ENCODE measurements at places on chromosomes 7 and 10.
A peak's percentile ranks its signal among the peaks of the same experiment; 100 is the strongest.

- no peak overlapping the region for H3K27ac ChIP-seq
- H3K36me3 ChIP-seq = no peaks in the 10 kb centered on the region
- DNase-seq = no peak
- peaks cover 21% of the 10 kb centered on the region for H3K27me3 ChIP-seq
- H3K4me3 ChIP-seq = no peak overlapping the region
Observed at GRCh38 chr10:80567292-80567691, 29.6 kb downstream of the SH2D4B start.

- no peak overlapping the region for H3K27ac ChIP-seq
- H3K27me3 ChIP-seq = no peaks in the 10 kb centered on the region
- peaks cover 5% of the 10 kb centered on the region for H3K36me3 ChIP-seq
- H3K4me1 ChIP-seq = peaks cover 37% of the 10 kb centered on the region
- H3K4me3 ChIP-seq = no peak overlapping the region
Observed at GRCh38 chr7:11127114-11127785, 153.6 kb downstream of the PHF14 start.

- DNase-seq = peak; percentile 94
- peak overlapping the region; percentile 86 for H3K27ac ChIP-seq
- H3K4me3 ChIP-seq = peak overlapping the region; percentile 80
- H3K27me3 ChIP-seq = no peaks in the 10 kb centered on the region
- peaks cover 2% of the 10 kb centered on the region for H3K36me3 ChIP-seq
- H3K4me1 ChIP-seq = peaks cover 61% of the 10 kb centered on the region
Observed at GRCh38 chr7:151113344-151114150, 27.3 kb downstream of the AGAP3 start.

- peaks cover 16% of the 10 kb centered on the region for H3K36me3 ChIP-seq
- H3K27me3 ChIP-seq = peaks cover 3% of the 10 kb centered on the region
- H3K27ac ChIP-seq = peak overlapping the region; percentile 96
Observed at GRCh38 chr10:79434821-79435251, 10.6 kb downstream of the ZCCHC24 start.

- H3K4me3 ChIP-seq = no peak overlapping the region
- H3K27me3 ChIP-seq = peaks cover 3% of the 10 kb centered on the region
- H3K27ac ChIP-seq = no peak overlapping the region
- no peak for DNase-seq
Observed at GRCh38 chr7:149216402-149216801, 21.1 kb downstream of the ZNF282 start.

- H3K27me3 ChIP-seq = no peaks in the 10 kb centered on the region
- peaks cover 31% of the 10 kb centered on the region for H3K4me1 ChIP-seq
- H3K27ac ChIP-seq = no peak overlapping the region
- no peaks in the 10 kb centered on the region for H3K36me3 ChIP-seq
- H3K4me3 ChIP-seq = no peak overlapping the region
- no peak for DNase-seq
Observed at GRCh38 chr7:47688311-47689100, 106.6 kb upstream of the TNS3 start.

- no peaks in the 10 kb centered on the region for H3K27me3 ChIP-seq
- peaks cover 5% of the 10 kb centered on the region for H3K36me3 ChIP-seq
- DNase-seq = no peak
- H3K4me3 ChIP-seq = peak overlapping the region; percentile 73
- H3K4me1 ChIP-seq = peaks cover 55% of the 10 kb centered on the region
Observed at GRCh38 chr10:62234077-62234605, 34.5 kb downstream of the RTKN2 start.

- DNase-seq = no peak
- H3K4me3 ChIP-seq = peak overlapping the region; percentile 89
- peaks cover 1% of the 10 kb centered on the region for H3K27me3 ChIP-seq
- peak overlapping the region; percentile 67 for H3K27ac ChIP-seq
Observed at GRCh38 chr10:23343591-23344240, 881 bp downstream of the C10orf67 start.

DNA sequence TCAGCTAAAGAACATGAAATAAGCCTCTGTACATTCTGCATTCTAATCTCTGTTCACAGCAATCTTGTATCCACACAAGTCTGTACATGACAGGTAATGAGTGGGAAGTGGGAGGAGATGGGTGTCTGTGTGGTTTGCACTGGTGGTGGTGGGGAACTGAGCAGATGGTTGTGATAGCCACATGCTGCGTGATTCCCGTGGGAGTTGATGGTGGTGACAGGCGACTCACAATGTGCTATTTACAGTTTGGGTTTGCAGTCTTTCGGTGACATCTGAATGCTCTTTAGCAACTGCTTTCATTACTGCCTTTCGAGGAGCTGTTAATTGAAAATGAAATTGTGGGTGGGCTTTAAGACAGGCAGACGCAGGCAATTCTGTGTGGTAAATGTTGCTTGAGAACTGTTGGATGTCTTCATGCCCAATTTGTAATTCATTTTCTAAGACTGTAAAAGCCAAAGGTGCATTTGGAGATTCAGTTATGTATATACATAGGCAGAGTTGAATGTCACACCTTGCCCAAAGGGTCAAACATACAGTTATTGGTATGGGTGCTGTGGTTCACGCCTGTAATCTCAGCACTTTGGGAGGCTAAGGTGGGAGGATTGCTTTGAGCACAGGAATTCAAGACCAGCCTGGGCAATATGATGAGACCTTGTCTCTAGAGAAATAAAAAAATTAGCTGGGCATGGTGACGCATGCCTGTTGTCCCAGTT is 308.2 kb downstream of the AUTS2 start:
- no peak for DNase-seq
- H3K36me3 ChIP-seq = no peaks in the 10 kb centered on the region

GRCh38 chr10:102762401-102763015 is 18.8 kb downstream of the WBP1L start:
- peaks cover 19% of the 10 kb centered on the region for H3K36me3 ChIP-seq
- no peak overlapping the region for H3K4me3 ChIP-seq
- DNase-seq = no peak

DNA sequence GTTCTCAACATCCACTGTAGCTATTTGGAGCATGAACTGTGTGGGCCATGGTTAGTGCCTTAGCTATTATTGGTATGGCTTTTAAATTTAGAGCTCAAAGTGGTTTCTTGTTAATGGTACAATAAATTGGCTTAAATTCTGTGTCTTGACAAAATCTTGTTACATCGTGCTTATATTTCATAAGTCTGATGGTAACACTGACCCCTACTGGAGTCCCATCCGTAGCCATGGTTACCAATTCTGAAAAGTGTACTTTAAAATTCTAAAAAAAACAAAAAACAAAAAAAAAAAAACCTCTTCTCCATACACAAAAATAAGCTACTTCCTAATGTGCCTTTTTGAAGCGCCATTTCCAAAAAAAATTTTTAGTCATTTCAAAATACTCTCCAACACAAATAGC is 6.4 kb upstream of the RPP30 start:
- H3K4me1 ChIP-seq = peaks cover 2% of the 10 kb centered on the region
- DNase-seq = peak; percentile 39
- H3K27me3 ChIP-seq = peaks cover 12% of the 10 kb centered on the region
- no peak overlapping the region for H3K27ac ChIP-seq
- peaks cover 5% of the 10 kb centered on the region for H3K36me3 ChIP-seq
- no peak overlapping the region for H3K4me3 ChIP-seq

GRCh38 chr10:89351780-89352597 is 24.2 kb downstream of the IFIT3 start:
- peak; percentile 99 for DNase-seq
- peak overlapping the region; percentile 85 for H3K4me3 ChIP-seq
- peak overlapping the region; percentile 99 for H3K27ac ChIP-seq
- peaks cover 9% of the 10 kb centered on the region for H3K36me3 ChIP-seq
- no peaks in the 10 kb centered on the region for H3K27me3 ChIP-seq
- H3K4me1 ChIP-seq = peaks cover 81% of the 10 kb centered on the region

GRCh38 chr10:22750131-22750530 is 35.8 kb upstream of the PIP4K2A start:
- H3K27me3 ChIP-seq = peaks cover 6% of the 10 kb centered on the region
- no peaks in the 10 kb centered on the region for H3K4me1 ChIP-seq
- H3K27ac ChIP-seq = no peak overlapping the region
- no peak overlapping the region for H3K4me3 ChIP-seq

- no peaks in the 10 kb centered on the region for H3K27me3 ChIP-seq
- no peak for DNase-seq
- H3K36me3 ChIP-seq = no peaks in the 10 kb centered on the region
- no peaks in the 10 kb centered on the region for H3K4me1 ChIP-seq
- H3K27ac ChIP-seq = no peak overlapping the region
Observed at GRCh38 chr7:109868215-109868860, 1222.6 kb upstream of the LRRN3 start.

DNA sequence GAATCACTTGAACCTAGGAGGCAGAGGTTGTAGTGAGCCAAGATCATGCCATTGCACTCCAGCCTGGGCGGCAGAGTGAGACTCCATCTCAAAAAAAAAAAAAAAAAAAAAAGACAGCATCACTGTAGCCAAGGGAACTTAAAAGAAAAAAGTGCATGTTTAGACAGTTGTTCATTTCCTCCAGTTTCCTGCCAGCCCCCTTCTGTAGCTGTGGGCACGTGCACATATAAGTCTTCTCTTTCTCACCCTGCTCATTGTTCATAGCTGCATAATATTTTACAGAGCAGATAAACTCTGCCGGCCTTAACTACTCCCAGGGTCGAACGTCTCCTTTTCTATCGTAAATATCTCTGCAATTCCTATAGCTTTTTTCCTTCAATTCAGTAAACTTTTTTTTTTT is 132.6 kb downstream of the LHPP start:
- peaks cover 21% of the 10 kb centered on the region for H3K27me3 ChIP-seq
- no peak overlapping the region for H3K4me3 ChIP-seq
- no peaks in the 10 kb centered on the region for H3K4me1 ChIP-seq
- peaks cover 11% of the 10 kb centered on the region for H3K36me3 ChIP-seq
- no peak overlapping the region for H3K27ac ChIP-seq

DNA sequence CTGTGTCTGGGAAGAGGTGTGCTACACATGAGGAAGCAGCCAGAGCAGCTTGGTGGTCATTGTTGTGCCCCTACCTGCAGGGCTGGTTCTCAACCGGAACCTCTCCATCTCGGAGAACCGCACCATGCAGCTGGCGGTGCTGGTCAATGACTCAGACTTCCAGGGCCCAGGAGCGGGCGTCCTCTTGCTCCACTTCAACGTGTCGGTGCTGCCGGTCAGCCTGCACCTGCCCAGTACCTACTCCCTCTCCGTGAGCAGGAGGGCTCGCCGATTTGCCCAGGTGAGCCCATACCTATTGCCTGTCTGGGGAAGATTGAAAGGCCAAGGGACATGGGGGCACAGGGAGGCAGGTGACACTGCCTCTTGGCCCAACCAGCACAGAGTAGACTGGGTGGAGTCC is 29.3 kb upstream of the CSGALNACT2 start:
- H3K27me3 ChIP-seq = peaks cover 6% of the 10 kb centered on the region
- no peak overlapping the region for H3K27ac ChIP-seq
- H3K36me3 ChIP-seq = no peaks in the 10 kb centered on the region
- no peak for DNase-seq

DNA sequence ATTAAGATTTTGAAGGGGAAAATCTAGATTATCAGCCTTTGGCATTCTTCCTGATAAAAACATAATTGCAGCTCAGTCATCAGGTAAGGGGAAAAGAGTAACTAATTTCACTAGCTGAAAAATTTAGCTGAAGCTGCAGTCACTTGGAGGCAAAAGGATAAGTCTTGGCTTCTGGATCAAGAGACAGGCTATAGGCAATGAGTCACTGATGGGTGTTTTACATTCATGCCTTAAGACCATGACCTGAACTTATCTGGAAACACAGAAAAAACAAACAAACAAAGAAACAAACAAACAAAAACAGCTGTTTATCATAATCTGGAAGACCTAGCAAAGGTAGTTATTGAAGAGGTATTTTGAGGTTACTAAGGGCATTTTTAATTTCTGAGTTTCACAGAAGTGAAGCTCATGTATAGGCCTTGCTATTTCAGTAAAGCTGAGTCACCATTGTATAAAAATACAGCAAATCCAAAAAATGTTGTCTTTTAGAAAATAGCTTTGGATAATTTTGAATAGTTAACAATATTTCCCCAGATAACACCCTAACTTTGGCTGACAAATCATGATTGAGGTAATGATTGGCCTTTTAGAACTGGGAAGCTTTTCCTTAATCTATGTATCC is 40.3 kb downstream of the ZNF22 start:
- no peak overlapping the region for H3K4me3 ChIP-seq
- no peaks in the 10 kb centered on the region for H3K36me3 ChIP-seq
- no peak for DNase-seq
- H3K27me3 ChIP-seq = no peaks in the 10 kb centered on the region
- H3K27ac ChIP-seq = no peak overlapping the region

- no peak overlapping the region for H3K27ac ChIP-seq
- no peak for DNase-seq
- H3K36me3 ChIP-seq = peaks cover 3% of the 10 kb centered on the region
Observed at GRCh38 chr10:129518793-129519192, 51.8 kb downstream of the MGMT start.

DNA sequence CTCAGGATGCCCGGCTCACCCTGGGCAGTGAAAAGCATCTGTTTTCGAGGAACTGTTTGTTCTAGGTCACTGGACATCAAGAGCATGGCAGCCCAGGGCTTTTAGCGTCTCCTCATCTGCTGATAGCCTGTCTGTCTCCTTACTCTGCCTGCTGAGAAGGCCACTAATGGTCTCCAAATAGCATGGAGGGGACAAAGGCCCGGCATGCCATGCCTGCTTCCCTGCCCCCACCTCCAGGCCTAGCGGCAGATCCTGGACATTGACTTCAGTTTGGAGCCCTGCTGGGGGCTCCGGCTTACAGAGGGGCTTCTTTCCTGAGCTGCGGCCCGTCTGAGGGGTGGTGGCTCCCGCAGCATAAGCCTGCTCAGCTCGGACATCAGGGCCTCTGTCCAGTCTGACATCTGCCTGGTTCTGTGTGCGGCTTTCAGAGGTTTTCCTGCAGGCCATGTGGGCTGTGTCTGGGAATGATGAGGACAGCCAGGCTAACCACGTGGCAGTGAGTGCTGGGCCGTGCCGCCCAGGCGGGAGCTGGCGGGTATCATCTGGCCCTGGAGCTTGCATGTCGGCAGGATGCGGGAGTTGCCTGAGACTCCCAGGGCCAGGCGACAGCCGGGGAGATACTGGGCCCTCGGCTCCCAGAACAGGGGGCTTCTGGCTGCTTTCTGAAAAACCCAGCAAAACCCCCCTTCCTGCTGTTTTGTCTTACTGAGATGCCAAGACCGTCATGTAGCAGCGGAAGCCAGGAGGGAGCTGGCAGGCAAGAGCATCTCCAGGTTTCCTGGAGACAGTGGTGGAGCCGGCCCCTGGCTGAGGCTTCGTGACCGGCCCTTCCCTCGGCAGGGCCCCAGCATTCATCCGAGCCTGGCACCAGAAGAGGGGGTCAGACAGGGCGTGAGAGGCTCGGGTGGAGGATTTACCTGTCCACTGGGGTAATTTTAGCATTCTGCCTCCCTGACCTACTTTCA is 9.2 kb downstream of the PFKFB3 start:
- H3K27ac ChIP-seq = peak overlapping the region; percentile 62
- no peak for DNase-seq
- H3K4me3 ChIP-seq = no peak overlapping the region
- peaks cover 12% of the 10 kb centered on the region for H3K36me3 ChIP-seq
- no peaks in the 10 kb centered on the region for H3K27me3 ChIP-seq

DNA sequence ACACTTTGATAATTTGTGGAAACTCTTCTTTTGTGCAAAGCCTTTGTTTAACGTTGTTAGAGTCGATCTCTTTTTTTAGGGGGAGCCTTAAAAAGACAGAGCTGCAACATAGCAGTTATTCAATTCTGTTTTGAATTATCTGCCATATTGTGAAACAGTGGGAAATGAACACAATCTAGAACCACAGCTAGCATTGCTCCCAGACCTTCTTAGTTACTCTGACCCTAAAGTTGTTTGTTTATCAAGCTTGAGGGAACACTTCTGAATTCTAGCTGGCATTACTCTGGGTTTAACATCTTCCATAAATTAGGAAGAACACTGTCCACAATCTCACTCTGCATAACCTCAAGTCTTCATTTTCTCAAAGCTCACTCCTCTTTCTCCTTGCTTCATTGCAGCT is 217.7 kb downstream of the PRKG1 start:
- H3K27ac ChIP-seq = no peak overlapping the region
- H3K4me3 ChIP-seq = no peak overlapping the region
- H3K36me3 ChIP-seq = 0 out of 2 replicates have a peak, but pooled peaks cover 5% of the 10 kb centered on the region
- H3K4me1 ChIP-seq = peaks cover 6% of the 10 kb centered on the region
- no peaks in the 10 kb centered on the region for H3K27me3 ChIP-seq
- DNase-seq = no peak
